ENCODE measurements at places on chromosomes 1 and 21.

- peak; percentile 5 for DNase-seq
Measured at GRCh38 chr1:81760477-81761097, 40.1 kb upstream of the ADGRL2 start.

GRCh38 chr21:39430016-39430415 lies 15.6 kb downstream of the LCA5L start:
- no peak for DNase-seq

DNA sequence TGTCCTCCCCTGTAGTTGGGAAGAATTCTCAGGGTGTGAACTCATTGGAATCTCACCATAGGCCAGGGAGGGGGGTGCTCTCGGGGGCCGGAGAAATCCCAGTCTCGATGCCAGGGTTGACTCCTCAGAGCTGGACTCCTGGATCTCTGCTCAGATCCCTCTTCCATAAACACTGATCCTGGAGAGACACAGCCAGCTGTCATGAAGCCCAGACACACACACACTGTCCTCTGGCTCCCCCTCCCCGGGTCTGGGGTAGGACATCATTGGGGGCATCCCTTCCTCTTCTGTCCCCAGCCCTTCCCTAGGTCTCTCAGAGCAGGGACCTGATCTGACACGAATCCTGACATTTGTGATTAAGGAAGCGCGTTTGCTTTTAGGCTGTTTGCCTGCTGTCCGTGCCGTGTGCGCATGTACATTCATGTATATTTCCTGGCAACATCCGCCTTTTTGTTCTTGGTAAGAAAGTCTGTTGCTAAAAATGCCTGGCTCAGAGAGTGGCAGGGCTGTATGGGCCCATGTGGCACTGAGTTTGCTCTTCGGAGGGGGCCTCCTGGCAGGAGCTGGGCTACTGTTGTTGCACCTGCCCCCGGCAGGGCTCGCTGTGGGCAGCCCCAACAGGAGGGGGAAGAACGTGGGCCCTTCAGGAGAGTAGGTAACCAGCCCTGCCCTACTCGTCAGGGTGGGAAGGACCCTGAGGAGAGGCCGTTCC lies 45.4 kb upstream of the SELENON start:
- no peak for DNase-seq

DNA sequence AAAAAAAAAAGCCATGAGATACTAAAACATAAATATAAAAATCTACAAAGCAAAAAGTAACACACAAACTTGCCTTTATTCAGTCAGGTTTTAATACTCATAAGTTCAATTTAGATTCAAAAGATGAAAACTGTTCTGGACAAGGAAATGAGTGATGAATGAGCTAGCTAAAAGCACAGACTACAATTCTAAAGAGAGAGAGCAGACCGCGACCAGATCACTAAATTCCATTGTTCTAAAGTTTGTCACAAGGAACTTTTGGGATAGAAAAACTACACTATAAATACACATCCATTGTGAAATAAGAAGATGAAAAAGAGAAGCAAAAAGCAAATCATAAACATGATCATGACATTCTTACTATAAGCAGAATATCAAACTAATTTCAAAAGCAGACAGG lies 1.7 kb downstream of the ODF2L start:
- no peak for DNase-seq

- DNase-seq: no peak
Measured at GRCh38 chr1:42993502-42994136, 35.0 kb upstream of the SLC2A1 start.

DNA sequence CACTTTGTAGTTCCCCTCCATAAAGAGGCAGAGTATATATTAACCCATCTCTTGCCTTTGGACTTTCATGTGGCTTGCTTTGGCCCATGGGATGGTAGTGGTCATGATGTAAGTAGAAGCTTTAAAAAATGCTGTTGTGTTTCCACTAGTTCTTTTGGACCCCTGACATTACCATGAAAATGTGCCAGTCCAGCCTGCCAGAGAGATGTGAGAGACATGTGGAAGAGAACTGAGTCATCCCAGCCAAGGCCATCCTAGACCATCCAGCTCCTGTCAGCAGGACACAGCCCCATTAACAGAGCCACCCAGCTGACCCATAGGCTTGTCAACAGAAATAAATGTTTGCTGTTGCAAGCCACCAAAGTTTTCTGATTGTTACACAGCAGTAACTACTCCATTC lies 3.9 kb upstream of the CD101 start:
- DNase-seq: no peak

DNA sequence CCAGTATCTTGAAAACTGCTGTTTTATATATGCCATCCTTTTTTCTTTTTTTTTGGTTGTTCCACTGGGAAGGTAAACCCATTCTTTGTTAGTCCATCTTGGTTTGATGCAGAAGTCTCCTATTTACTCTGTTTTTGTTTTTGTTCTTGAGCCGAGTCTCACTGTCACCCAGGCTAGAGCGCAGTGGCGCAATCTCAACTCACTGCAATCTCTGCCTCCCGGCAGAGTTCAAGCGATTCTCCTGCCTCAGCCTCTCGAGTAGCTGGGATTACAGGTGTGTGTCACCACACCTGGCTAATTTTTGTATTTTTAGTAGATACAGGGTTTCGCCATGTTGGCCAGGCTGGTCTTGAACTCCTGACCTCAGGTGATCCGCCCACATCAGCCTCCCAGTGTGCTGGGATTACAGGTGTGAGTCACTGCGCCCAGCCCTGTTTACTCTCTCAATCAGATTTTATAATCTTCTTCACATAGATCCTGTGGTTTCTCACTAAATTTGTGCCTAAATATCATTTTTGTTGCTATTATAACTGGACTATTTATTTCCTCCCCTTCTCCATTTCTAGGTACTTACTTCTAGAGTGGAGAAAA lies 12.5 kb downstream of the SYF2 start:
- no peak for DNase-seq

DNA sequence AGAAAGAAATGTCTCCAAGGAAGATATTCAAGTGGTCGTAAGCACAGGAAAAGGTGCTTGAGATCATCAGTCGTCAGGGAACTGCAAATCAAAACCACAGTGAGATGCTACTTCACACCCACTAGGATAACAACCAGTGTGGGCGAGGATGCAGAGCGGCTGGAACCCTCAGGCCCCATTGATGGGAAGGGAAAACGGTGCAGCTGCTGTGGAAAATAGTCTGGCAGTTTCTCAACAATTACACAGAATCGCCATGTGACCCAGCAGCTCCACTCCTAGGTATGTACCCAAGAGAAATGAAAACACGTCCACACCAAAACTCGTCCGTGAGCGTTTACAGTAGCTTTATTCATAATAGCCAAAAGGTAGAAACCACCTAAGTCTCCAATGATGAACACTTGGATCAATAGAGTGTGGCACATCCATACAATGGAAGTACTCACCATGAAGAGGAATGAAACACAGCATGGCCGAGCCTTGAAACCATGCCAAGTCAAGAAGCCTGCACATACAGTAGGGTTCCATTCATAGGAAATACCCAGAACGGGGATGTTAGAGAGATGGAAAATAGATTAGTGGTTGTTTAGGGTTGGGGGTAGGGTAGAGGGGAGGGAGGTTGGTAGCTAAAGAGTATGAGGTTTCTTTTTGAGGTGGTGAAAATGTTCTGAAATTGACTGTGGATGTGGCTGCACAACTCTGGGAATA lies 6.1 kb downstream of the DFFB start:
- no peak for DNase-seq

All from SK-N-SH (cell line).